ENCODE measurements at places on chromosomes 3 and 15.

DNA sequence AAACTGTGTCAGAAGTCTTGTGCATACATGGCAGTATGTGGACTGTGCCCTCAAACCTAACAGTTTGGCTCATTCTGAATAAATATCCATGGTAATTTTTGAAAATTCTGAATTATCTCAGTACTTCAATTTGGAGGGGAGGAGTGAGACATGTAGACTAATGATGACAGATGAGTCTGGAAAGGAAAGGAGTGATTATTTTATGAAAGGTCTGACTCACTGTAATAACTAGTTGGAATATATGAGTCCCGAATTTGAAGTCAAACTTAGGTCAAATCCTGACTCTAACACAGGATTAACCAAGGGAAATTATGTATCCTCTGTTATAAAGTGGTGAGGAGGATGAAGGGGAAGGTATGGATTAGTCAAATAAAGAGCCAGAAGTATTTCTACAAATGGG, 38.6 kb downstream of the SUCNR1 start:
- peak; percentile 78 for DNase-seq

DNA sequence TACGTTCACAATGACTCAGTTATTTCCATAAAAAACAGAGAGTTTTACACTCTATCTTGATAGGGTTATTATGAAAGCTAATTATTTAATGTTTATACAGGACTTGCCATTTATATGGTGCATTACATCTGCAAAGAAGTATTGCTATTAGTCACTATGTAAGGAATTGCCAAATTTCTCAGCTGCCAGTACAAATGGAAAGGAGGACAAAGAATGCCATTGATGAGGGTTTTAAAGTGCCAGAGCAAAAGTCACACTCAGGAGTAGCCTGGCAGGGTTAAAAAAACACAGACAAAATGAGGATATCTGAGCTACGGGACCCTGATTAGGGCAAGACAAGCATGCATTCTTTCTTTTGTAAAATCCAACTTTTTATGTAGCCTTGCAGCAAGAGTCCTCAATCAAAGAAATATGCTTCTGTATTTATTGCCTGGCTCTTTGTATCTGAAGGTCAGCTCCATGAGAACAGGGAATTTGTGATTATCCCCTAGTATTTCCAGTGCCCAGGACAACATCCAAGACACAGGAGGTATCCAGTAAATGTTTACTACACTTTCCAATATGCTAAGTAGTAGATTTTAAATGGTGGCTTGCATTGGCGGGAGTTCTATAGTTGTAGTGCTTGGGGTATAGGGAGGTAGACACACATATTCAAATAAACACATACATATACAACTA, 1013.6 kb downstream of the ROBO1 start:
- peak; percentile 26 for DNase-seq

- DNase-seq, result no peak
Measured at GRCh38 chr15:39114690-39115378, 466.0 kb upstream of the THBS1 start.

DNA sequence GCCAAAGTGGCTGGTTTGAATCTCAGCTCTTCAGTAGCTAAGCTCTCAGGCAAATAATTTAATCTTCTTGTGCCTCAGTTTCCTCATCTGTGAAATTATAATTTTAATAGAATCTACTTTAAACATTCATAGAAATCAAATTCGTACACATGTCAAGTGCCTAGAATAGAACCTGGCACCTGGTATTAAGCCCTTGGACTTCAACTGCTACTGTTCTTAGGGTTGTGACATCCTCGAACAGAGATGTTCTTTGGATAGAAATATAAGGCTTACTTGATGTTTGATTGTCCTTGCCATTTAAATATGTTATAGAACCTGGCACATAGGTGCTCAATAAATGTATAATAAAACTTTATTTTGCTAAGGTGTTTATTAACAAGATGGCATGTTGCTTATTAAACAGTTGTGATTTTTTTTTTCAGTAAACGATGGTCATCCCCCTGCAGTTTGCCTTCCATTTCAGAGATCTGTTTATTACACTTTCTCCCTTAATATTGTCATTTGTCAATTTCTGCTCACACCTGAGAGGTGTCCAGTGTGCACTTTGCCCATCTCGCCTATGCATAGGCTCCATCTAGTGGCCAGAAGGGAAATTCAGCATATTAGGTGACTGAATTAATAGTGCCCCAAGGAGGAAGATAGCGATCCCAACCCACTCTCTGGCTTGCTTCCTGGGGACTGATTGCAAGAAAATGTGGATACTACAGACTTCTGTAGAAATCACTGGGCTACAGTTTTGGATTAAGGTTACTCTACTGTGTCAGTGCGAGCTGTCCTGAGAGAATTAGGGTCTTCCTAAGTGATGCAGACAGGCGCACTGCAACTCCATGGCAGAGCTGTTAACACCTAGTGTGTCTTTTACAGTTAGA, 10.7 kb downstream of the IGF1R start:
- DNase-seq, result peak; percentile 43

DNA sequence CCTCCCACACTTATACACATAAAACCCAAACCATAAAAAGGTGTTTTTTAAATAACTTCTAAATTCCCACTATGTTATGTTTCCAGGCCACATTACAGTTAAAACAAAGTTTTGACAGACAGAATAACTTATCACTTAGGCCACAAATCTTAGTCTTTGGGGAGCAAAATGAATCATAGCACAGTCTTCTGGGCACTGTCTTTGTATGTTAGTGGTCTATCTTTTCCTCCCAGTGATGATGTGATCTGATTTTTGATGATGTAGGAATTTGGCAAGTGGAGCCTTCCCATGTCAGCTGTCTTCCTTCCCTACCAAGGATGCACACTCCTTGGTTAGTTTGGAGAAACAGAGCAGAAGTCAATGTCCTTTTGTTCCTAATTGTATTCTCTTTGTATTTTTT, 67.3 kb downstream of the THSD4 start:
- peak; percentile 67 for DNase-seq

DNA sequence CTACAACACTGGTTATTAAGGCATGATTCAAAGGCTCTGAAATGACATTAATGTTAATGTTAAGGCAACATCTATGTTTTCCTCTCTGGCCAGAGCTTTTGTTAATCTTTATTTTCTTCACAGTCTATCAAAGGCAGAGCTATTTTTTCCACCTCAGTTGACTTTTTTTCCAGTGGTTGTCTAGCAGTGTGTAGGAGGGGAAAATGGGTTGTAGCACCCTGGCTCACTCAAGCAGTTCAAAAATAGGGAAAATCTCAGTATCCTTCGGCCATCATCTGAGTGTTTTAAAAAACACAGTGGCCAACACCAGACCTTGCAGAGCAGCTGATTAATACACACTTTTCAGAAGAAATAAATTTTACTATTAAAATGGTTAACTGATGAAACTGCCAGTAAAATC, 21.4 kb downstream of the CBLB start:
- DNase-seq, result no peak

DNA sequence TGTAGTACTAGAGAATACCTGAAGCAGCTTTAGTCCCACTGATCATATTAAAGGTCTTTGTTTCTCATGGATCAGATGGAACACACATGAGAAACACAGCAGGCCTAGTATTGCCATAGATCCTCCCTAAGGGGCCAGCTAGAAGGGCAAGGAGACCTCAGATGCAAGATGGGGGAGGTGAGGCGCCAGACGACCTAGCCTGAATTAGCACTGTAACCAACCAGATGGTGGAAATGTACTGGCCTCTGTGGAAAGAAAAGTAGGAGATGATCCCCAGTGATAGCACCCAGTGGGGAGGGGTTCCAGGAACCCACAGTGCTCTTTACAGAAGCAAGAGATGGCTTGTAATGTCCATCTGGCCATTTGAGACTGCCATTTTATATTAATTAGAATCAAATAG, 138.2 kb upstream of the ZNF385D start:
- DNase-seq, result no peak

DNA sequence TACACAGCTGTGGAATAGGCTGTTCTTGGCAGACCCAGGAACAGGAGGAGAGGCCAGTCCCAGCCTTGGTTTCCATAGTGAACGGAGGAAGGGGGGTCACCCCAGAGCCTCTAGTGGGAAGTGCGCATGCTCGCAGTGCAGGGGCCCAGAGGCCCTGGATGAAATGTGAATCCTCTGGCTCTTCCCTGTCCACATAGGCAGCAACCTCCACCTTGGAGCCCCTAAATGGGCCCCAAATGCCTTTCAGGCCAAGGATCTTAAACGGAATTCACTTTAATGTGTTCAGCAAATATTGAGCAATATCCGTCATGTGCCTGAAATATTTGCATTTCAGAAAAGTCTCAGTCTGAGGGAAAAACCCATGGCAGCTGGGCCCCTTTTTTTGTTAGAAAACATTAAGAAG, 3.3 kb upstream of the NDN start:
- peak; percentile 31 for DNase-seq

DNA sequence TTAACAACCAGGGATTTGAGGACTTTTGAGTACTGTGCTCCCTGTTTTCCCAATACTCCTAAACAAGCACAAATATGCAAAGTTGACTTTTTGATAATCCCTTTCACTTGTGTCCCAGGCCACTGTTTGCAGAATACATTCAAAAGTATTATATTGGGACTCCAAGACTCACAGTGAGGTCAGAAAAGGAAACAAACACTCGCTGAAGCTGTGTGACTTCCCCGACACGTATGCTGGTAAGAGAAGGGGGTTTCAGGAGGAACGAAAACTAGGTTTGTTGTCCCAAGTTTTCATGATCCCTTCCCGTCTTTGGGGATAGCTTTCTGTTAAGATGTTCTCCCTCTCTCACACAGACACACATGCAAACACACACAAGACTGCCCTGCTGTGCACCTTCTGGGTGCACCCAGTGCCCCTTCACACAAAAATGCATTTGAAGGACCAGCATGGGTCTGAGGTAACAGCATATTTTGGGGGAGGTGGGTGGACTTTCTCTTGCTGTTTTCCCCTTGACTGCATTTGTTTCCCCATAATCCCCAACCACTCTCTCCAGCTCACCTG, 225.2 kb upstream of the PRICKLE2 start:
- no peak for DNase-seq

DNA sequence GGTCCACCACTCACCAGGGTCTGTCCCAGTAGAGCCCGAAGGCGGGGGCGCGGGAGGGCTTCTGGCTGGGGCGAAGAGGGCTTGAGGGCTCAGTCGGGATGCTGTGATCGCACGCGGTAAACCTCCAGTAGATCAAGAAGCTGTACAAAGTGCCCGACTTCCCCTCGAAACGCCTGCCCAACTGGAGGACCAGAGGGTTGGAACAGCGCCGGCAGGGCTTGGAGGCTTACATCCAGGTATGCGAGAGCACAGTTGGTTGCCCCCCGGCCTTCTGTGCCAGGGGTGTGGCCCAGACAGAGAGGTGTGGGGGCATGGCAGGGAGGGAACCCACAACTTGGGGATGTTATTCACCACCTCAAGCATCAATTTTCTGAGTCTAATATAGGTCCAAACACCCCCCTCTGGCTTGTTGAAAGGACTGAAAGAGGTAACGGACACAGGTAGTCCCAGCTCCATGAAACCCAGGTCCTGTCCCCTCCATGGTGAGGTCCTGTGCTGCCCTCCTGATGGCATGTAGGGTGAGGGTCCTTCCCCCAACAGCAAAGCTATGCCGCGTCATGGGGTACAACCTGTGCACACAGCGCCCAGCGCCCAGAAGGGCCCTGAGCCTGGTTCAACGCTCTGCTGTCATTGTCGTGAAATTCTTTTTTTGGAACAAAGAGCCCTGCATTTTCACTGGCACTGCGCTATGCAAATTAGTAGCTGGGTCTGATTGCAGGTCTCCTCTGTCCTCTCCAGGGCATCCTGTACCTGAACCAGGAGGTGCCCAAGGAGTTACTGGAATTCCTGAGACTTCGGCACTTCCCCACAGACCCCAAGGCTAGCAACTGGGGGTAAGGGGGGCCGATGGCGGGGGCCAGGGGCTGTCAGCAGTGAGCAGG, 1.2 kb downstream of the SNX22 start:
- DNase-seq, result no peak

GRCh38 chr3:197083486-197083885, 53.9 kb upstream of the MELTF start:
- peak; percentile 83 for DNase-seq

- peak; percentile 93 for DNase-seq
Measured at GRCh38 chr15:42457445-42458442, 33.2 kb downstream of the ZNF106 start.

DNA sequence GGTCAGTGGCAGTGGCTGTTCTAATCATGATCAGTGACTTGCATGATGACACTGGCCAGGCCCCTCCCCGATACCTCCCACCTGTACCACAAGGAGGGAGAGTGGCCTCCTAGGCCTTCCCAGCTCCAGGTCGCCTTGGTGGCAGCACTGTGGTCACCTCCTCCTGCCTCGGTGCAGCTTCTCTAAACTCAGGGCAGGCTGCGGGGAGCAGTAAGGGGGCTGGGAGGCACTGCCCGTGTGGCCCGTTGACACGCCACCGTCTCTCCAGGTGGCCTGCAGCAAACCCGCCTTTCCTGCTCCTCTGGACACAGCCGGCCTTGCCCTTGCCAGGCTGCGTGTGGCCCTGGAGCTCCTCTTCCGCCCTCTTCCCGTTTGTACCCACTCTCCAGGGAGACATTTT, 184.1 kb downstream of the XXYLT1 start:
- DNase-seq, result no peak

DNA sequence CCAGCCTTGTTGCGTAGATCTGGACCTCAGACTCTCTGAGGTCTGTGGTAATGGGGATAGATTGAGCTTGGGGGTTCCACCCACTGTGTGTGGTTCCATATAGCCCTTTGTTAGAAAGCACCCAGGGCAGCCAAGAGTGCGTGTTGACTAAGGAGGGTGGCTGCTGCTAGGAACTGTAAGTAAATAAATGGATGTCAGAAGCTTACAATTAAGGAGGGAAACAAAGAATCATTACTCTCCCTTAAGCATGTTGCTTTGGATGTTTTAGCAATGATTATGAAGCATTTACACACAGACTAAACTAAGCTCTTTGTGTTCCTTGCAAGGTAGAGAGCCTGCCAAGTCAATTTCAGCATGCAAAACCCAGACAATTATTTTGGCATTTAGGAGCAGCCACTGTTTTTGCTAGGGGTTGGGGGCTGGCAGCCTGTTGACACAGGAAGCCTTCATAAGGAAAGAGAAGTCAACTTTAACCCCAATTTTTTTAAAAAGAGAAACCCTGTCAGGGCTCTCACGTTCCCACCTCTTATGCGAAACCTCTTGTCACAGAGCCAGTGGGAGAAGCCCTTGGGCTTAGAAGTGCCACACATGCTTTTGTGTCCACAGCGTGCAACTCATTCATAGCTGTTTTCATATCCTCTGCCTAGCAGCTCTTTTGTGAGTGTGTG, 127.8 kb downstream of the CMSS1 start:
- DNase-seq, result no peak

GRCh38 chr15:31352911-31353811, 26.5 kb downstream of the KLF13 start:
- DNase-seq, result peak; percentile 86

DNA sequence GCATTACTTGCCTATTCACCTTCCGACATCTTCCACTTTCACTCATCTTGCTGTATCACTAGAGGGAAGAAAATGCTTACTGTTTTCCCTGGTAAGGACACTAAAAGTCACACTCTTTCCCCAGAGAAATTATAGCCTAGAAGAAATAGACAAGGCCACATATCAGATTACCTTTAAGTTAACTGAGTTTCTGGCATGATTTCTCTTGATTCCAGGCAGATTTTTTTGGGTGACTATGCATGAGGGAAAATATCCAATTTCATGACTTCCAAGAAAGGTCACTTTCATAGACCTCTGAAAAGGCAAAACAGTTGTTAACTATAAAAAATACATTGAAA, 30.3 kb downstream of the TCF12 start:
- no peak for DNase-seq
